ENCODE measurements at places on chromosomes 2 and 18.

GRCh38 chr2:148517296-148517695, 127.3 kb upstream of the EPC2 start:
- no peak for DNase-seq

GRCh38 chr2:85813982-85814801, 60.4 kb downstream of the ATOH8 start:
- peak; percentile 53 for DNase-seq

- DNase-seq, result no peak
Observed at GRCh38 chr2:172600557-172601008, 44.7 kb downstream of the PDK1 start.

DNA sequence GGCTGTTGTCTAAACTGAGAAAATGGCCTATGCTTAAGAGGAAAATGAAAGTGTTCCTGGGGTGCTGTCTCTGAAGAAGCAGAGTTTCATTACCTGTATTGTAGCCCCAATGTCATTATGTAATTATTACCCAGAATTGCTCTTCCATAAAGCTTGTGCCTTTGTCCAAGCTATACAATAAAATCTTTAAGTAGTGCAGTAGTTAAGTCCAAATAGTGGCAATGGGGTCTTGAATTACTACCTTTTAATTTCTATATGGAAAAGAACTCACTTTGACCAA, 13.8 kb upstream of the ALLC start:
- DNase-seq, result no peak

- peak; percentile 66 for DNase-seq
Observed at GRCh38 chr18:712401-713134, at the start of gene ENOSF1. Gene ENOSF1, minus strand, starts transcription at chr18:712630. Its CDS starts 43 bp downstream, at chr18:712587.

- no peak for DNase-seq
Observed at GRCh38 chr18:51448949-51449348, 251.5 kb upstream of the MEX3C start.

All from KG1 (cell line).